Putamen (tissue), 1 donor: ENCODE measurements at places on chromosomes 3 and 15.
A peak's percentile ranks its signal among the peaks of the same experiment; 100 is the strongest.

- no peak for DNase-seq
Observed at GRCh38 chr3:153897025-153897723, 224.0 kb upstream of the ARHGEF26 start.

- DNase-seq: no peak
Observed at GRCh38 chr15:75561888-75562287, 17.2 kb downstream of the PTPN9 start.

- no peak for DNase-seq
Observed at GRCh38 chr15:43253431-43254403, 13.0 kb downstream of the TGM5 start.

DNA sequence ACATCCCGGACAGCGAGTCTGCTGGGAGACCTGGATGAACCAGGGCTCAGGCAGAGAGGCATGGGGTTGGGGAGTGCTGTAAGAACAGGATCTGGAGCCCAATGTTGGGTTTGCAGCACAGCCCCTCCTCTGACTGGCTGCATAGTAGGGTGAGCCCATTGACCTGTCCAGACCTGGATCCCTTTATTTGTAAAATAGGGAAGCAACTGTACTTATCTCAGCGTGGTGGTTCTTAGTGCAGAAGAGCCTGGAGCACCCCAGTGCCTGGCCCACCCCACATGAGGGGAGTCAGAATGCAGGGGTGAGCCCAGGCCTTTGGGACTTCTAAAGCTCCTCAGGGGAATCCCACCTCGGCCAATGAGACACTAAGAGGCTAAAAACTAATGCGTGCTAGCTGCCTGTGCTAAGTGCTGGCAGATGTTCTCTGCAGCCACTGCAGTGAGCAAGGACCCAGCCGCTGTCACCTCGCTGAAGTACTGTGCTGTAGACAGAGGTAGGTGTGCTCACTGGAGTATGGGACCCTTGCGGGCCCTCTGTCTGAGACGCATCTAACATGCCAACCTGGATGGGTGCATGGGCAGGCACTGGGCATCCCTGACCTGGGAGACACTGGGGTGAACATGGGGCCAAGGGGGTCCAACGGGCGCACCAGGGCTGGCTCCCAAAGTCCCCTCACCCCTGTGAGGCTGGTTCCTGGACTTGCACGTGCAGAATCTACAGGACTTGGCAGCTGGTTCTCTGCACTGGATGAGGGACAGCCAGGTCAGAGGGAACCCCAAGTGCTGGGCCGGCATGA lies 95.6 kb downstream of the ATP10A start:
- DNase-seq: no peak

- DNase-seq: no peak
Observed at GRCh38 chr3:29906906-29907305, 626.0 kb downstream of the RBMS3 start.

DNA sequence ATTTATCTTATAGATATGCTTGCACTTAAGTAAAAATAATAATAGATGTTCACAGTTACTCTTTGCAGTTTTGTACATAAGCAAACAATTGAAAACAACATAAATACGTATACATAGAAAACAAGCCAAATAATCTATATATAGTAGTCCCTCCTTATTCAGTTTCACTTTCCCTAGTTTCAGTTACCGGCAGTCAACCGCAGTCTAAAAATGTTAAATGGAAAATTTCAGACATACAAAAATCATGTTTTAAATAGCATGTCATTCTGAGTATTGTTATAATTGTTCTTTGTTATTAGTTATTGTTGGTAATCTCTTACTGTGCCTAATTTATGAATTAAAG lies 262.0 kb downstream of the CGGBP1 start:
- DNase-seq: no peak

- peak; percentile 74 for DNase-seq
Observed at GRCh38 chr15:82832601-82833361, 23.4 kb downstream of the WHAMM start.

DNA sequence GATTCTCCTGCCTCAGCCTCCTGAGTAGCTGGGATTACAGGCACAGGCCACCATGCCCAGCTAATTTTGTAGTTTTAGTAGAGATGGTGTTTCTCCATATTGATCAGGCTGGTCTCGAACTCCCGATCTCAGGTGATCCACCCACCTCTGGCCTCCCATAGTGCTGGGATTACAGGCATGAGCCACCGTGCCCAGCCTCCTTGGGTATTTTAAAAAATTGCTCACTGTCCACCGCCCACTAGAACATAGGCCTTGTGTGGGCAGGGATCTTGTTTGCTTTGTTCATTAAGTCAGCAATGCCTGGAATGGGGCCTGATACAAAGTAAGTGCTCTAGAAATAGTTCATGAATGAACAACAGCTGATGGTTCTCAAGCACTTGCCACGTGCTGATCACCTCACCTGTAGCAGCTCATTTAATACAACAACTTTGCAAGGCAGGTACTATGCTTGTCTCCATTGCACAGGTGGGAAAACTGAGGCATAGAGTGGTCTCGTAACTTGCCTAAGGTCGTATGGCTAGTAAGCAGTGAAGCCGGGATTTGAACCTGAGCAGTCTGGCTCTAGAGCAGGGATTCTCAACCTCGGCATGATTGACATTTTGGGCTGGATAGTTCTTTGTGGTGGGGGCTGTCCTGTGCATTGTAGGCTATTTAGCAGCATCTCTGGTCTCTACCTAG lies 12.7 kb upstream of the CTSH start:
- DNase-seq: no peak

GRCh38 chr3:187046033-187046432 lies 93.3 kb downstream of the RPL39L start:
- no peak for DNase-seq

DNA sequence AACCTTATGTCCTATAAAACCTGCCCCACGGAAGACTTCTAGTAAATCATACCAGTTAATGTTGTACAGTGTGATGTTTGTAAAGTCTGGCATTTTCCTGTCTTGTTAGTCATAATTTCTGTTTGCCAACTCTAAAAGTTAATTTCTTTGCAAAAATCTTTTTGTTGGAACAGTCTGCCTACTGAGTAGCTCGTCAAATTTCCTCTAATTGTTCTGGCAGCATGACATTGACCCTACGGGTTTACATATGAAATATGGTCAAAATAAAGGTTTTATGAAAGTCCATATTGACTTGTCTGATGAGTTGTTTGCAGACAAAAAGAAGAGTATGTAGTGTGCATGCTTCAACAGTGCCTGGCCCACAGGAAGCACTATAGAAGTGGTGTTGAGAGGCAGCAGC lies 79.8 kb upstream of the SOX2 start:
- DNase-seq: no peak

GRCh38 chr3:116815831-116816588 lies 106.4 kb downstream of the TUSC7 start:
- no peak for DNase-seq

DNA sequence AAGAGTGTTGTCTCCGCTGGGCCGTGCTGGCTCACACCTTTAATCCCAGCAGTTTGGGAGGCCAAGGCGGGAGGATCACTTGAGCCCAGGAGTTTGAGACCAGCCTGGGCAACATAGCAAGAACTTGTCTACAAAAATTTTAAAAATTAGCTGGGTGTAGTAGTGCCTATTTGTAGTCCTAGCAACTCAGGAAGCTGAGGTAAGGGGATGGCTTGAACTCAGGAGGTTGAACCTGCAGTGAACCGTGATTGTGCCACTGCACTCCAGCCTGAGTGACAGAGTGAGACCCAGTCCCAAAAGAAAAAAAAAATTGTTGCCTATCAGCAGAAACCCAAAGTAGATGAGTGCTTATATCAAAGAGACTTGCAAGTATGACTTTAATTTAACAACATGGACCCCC lies 12.7 kb upstream of the AKAP13 start:
- DNase-seq: no peak

DNA sequence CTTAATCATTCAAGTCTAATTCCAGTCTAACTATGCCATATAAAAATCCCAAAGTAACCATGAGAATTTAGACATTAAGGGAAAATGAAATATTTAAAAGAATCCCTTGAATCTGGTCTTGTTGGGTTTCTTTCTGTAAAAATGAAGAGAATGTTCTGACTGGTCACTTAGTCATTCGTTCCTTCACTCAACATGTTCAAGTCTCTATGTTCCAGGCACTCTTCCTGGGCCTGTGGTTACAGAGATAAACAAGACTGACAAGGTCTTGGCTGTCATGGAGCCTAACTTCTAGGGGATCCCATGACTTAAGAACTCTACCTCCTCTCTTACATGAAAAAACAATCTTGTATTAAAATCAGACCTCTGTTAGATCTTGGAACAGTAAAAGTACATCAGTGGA lies 638.6 kb upstream of the TBL1XR1 start:
- DNase-seq: no peak

DNA sequence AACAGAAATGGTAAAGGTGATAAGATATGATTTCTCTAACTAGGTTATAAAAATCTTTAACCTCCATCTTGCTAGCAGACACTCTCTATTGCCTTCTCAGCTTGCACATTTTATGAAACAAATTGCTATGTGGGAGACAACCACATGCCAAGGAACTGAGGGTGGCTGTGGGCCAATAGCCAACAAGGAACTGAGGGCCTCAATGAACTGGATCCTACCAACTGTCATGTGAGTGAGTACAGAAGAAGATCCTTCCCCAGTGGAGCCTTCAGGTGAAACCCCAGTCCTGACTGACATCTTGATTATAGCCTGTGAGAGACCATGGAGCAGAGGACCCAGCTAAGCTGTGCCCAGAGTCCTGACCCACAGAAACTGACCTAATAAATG lies 129.2 kb upstream of the LRIG1 start:
- no peak for DNase-seq

- no peak for DNase-seq
Observed at GRCh38 chr15:21260966-21261395, 179.3 kb downstream of the POTEB3 start.

- DNase-seq: no peak
Observed at GRCh38 chr3:33364060-33364459, 76.1 kb downstream of the UBP1 start.

DNA sequence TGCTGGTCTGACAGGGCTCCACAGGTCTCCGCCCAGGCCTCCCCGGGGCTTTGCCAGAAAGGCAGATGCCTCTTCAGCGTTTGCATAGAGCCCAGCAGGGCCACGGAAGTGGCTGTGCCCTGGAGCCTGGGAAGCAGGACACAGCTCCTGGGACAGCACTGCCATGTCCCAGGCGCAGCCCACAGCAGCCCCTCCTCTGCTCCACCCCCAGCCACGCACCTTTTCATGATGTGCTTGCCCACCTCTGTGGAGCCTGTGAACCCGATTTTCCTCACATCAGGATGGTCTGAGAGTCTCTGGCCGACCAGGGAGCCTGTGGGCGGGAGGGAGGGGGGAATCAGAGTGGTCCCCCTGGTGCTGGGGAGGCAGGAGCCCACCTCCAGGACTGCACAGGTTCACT lies 33.9 kb upstream of the SLC41A3 start:
- no peak for DNase-seq

DNA sequence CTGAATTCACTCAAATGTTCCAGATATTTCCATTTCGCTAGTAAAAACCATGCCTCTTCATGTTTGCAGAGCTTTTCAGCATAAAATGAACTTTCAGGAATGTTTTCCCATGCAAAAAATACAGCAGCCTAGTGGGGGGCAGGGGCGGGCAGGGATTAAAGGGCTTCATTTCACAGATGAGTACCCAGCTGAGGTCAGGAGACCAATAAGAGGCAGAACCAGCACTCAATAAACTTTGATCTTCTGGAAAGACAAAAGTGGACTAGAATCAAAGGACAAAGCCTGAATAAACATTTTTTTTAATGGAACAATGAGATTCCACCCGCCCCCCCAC lies 8.0 kb downstream of the KLHL25 start:
- no peak for DNase-seq

- no peak for DNase-seq
Observed at GRCh38 chr3:134955874-134956273, 160.8 kb downstream of the EPHB1 start.

GRCh38 chr15:40364251-40364650 lies 6.2 kb downstream of the DISP2 start:
- no peak for DNase-seq

GRCh38 chr3:191282251-191283185 lies 46.7 kb upstream of the CCDC50 start:
- no peak for DNase-seq

GRCh38 chr15:98174286-98174685 lies 213.8 kb downstream of the ARRDC4 start:
- DNase-seq: no peak

DNA sequence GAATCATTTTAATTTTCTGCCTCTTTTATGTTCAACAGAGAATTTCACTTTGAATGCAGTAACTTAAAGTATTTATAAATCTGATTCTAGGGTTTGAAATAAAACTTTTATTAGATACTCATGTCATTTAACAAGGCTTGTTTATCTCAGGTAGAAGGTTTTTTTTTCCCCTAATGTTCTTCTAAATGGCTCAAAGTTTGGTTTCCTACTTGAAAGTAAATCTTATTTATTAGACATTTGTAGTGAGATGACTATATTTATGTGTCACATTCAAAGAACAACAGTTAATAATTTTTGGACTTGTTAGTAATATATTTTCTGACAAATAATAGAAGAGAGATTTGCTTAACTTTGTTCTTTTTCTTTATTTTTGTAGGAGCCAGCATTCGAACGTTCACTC lies 63.9 kb downstream of the NEO1 start:
- no peak for DNase-seq

DNA sequence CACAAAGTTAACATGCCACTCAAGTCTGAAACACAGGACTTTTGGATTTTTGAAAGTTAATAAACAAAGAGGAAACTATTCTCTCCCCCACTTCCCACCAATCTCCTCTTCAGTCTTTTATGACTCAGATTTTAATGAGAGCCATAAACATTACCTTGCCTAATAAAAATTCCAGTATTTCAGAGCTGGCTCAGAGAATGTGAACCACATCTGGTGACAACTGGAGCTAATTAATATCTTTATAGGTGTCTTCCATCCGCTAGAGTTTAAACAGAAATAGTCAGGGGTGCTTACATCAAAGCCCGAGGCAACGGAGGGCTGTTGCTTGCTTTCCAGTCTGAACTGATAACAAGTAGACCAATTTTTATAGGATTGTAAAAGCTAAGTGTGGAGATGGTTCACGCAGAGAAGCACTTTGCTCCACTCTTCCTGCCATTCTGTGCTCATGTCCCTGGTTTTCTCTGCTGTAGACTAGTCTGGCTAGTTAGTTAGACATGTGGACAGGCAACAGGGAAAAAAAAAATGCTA lies 363.6 kb downstream of the NR2F2 start:
- no peak for DNase-seq

DNA sequence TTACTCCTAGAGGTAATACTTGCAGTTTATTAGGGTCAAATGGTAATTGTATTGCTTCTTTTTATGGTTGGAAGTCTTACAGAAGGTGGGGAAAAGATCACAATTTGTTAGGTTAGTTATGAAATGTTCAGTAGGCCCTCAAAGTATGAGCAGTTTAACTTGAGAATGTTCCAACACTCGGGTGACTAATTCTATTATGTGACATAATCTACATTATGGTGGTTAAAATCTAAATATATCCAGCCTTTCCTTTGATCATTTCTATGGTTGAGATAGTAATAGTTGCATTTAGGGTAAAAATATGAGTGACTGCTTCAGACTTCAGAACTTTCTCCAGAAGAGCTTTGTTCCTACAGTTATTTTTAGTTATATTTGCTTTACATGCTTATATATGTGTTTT lies 19.6 kb upstream of the FBXO22 start:
- no peak for DNase-seq

- no peak for DNase-seq
Observed at GRCh38 chr15:84810073-84810840, 6.9 kb upstream of the ALPK3 start.

- no peak for DNase-seq
Observed at GRCh38 chr3:197746801-197747237, 2.9 kb upstream of the FYTTD1 start.

- DNase-seq: no peak
Observed at GRCh38 chr3:190089711-190090110, 31.0 kb downstream of the P3H2 start.
